Natural killer cell treated with Interleukin-12 subunit alpha and Interleukin-12 subunit beta and Interleukin-15 and Interleukin-18, amount 100 ng/mL, for 72 hours (primary cell): ENCODE measurements at places on chromosomes 5 and 9. TPM values are rescaled to one million over a fixed set of nuclear protein-coding genes. Genes with fewer than 3 reads are reported as not detected.

TEX48 gene
- not detected for total RNA-seq

GRCh38 chr5:61004448-61004847 lies 59.4 kb downstream of the NDUFAF2 start:
- no peaks in the 10 kb centered on the region for H3K4me1 ChIP-seq
- no peaks in the 10 kb centered on the region for H3K36me3 ChIP-seq
- no peaks in the 10 kb centered on the region for H3K27me3 ChIP-seq
- H3K4me3 ChIP-seq = no peak overlapping the region

GRCh38 chr5:135062216-135063055 lies 28.4 kb upstream of the PITX1 start:
- no peaks in the 10 kb centered on the region for H3K4me1 ChIP-seq
- no peaks in the 10 kb centered on the region for H3K36me3 ChIP-seq
- DNase-seq = no peak
- no peak overlapping the region for H3K4me3 ChIP-seq
- peaks cover 14% of the 10 kb centered on the region for H3K27me3 ChIP-seq
- H3K27ac ChIP-seq = no peak overlapping the region

MTMR12 gene
- 31.9 TPM for total RNA-seq

DNA sequence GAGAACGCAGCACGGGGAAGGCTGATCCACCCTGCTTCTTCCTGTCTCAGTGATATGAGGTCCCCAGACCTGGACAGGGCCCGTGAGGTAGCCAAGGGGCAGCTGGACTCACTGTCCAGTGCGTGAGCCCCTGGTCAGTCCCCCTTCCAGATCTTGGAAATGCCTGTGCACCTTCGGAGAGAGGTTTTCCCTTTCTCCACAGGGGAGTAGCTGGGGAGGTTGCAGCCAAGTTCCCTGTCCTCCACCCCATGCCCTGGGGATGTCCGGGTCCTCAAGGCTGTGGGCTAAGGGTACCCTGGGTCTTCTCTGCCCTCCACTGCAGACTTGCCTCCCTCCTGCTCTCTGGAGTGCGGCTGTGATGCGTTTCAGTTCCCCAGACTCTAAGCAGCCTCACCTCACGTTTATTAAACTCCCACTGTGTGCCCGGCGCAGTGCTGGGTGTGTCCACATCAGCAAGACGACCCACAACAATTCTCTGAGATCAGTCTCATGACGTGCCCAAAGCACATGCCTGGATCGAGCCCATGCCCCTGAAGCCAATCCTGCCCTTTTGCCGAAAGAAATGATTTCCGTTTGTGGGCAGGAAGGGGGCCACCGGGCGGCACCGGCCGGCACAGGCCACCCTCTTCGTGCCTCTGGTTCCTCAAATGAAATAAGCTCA lies 101.3 kb upstream of the PHYKPL start:
- no peak overlapping the region for H3K4me3 ChIP-seq
- DNase-seq = peak; percentile 55
- no peaks in the 10 kb centered on the region for H3K36me3 ChIP-seq
- no peak overlapping the region for H3K27ac ChIP-seq
